ENCODE measurements at places on chromosomes 11 and 22. TPM values are rescaled to one million over a fixed set of nuclear protein-coding genes. Genes with fewer than 3 reads are reported as not detected.

Gene TMEM45B
- polyA plus RNA-seq, result 21.5 TPM

Gene DEPDC7
- polyA plus RNA-seq, result 8.6 TPM

Gene OR52I2
- polyA plus RNA-seq, result 0.03 TPM

Gene C11orf21
- 0.43 TPM for polyA plus RNA-seq

DNA sequence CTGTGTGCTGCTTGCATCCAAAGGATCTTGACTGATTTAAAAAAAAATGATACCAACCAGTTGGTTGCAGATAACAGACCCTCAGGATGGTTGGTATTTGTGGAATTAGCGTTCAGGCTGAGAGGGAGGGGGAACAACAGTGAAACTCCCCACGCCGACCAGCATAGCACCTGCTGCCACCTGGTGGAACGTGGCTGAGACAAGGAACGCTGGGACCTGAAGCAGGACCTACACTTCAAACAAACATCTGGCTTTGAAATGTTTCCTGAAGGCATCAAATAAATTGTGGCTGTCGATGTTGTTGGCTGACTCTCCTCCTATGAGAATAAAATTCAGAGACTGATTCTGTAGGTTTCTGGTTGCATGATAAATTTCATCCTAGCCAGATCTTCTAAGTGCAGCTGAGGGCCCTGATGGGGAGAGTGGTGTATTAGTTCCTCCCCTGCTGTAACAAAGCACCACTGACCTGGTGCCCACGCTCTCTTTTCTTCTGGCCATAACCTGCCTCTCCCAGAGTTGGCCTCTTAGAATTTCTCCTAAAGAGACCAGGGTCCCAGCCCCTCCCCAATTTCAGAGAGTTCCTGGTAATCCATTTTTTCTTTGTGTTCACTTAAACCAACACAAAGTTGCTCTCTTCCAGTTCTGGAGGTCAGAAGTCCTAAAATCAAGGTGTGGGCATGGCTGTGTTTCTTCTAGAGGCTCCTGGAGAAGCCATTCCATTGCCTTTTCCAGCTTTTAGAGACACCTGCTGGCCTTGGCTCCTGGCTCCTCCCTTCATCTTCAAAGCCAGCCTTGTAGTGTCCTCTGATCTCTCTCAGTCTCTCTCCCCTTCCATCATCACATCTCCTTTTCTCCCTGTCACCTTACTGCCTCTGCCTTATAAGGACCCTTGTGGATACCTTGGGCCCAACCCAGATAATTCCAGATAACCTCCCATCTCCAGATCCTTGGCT, 17.3 kb downstream of the APOL2 start:
- DNase-seq, result peak; percentile 43

GRCh38 chr11:5550440-5551095, 2.2 kb upstream of the OR52H1 start:
- no peak for DNase-seq

- DNase-seq, result no peak
These were observed 46.6 kb upstream of the SORL1-AS1 start for GRCh38 chr11:121499405-121499804.

DNA sequence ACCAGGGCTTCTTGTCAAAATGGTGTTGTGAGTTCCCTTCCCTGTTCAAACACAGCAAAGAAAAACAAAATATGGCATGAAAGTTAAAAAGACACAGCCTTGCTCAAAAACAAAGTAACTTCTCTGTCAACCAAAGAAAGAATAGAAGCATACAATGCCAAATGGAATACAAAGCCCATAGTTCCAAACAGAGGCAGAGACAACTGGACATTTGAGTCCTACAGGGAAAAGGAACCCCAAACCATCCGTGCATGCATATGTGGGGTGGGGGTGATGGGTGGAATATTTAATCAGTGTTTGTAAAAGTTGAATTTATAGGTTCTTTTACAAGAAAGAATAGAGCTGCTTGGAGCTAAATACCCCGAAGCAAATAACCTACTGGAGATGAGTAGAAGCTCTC, 218.7 kb downstream of the FAM76B start:
- DNase-seq, result no peak

DNA sequence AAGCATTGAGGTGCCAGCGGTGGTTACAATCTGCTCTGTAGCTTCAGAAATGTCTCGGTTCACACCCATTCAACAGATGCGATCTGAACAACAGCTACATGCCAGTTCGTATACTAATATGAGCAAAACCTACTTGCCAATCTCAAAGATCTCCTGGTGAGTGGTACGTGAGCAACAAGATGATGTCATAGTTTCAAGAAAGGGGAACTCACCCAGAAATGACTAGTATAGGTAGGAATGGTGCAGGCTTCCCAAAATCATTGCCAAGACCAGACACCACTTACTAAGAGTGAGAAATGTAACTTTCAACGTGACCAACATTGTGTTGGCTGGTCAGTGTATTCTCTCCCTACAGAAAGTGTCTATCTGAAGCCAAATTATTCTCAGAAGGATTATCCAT, 31.1 kb downstream of the OR6Q1 start:
- no peak for DNase-seq

- no peak for DNase-seq
These were observed 30.6 kb upstream of the TMPRSS4 start for GRCh38 chr11:118046051-118046963.

- DNase-seq, result no peak
These were observed 86.8 kb downstream of the NECTIN1 start for GRCh38 chr11:119641983-119642745.

DNA sequence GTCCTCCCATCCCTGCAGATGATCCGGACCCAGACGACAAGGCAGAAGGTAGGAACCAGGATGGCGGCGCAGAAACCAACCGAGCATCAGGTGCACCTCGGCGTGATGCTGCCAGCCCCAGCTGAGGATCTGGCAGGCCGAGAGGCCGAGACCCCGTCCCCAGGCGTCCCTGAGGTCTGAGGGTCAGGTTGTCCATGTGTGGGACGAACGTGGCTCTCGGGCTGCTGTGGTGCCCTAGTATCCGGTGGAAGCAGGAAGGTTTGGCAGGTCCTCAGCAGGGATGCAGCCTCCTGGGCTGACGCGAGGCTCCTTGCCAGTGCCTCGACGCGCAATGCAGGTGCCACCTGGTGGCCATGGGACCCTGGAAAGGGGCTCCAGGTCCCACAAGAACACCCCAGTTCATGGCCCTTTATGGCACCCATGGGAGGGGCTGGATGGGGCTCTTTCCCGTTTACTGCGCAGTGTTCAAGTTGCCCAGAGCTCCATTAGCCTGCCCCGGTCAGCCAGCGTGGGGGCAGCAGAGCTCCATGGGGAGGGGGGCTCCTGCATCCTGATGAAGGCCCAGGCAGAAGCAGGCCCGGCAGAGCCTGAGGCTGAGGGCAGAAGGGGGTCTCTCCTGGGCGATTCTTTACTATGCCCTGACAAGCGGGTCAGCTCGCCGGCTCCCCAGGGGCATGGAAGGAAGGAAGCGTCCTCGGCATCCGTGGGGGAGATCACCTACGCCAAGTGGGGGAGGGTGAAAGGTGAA, 129.9 kb downstream of the CTTN start:
- no peak for DNase-seq

- no peak for DNase-seq
These were observed 81.0 kb downstream of the CCDC73 start for GRCh38 chr11:32713496-32713895.

- DNase-seq, result no peak
These were observed 7.4 kb upstream of the VWCE start for GRCh38 chr11:61302550-61302949.

DNA sequence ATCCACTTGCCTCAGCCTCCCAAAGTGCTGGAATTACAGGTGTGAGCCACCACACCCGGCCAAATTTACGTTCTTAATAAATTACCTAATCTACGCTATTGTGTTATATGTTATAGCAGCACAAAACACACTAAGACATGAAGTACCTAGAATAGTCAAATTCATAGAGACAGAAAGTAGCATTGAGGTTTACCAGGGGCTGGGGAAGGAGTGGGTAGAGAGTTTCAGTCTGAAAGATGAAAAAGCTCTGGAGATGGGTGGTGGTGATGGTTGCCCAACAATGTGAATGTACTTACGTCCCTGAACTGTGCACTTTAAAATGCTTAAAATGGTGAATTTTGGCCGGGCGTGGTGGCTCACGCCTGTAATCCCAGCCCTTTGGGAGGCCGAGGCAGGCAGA, 65.7 kb upstream of the NUP50 start:
- no peak for DNase-seq

- DNase-seq, result no peak
These were observed 8.3 kb upstream of the SLC39A13 start for GRCh38 chr11:47399860-47400767.

- DNase-seq, result peak; percentile 46
These were observed 98.5 kb downstream of the SMCO4 start for GRCh38 chr11:93444617-93445073.

DNA sequence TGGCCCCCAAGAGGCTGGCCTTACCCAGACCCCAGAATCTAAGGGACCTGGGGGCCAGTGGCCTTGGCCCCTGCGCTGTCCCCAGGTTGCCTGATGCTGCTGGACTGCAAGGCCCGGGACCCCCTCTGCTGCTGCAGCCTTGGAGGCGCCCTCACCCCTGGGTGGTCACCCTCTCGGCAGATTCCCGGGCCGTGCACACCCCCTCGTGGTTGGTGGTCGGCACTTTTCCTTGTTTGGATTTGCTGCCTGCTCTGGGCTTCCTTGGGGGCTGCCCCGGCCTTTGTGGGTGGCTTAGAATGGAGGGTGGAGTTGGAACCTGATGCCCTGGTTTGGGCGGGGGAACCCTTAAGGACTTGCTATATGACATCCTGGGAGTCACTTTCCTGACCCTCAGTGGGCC, 5.3 kb downstream of the RIN1 start:
- DNase-seq, result no peak

GRCh38 chr11:47269002-47269828, 718 bp upstream of the MADD start:
- peak; percentile 83 for DNase-seq

- DNase-seq, result no peak
These were observed 77.9 kb downstream of the XRRA1 start for GRCh38 chr11:74871037-74871436.

DNA sequence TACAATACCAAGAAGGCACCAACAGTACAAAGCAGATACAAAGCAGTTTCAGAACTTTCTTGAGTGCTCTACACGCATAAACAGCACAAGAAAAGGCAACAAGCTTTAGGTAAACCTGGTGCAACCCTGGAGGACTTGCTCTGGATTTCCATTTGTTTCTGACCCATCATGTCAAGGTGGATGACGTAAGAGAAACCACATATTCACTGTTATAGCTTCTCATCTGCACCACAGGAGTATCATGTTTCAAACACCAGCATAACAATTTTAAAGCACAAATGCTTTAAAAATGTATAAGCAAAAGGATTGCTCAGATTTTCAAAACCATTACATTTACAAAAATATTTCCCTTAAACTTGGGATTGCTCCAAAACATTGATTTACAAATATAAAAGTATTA, 25.0 kb upstream of the YPEL1 start:
- DNase-seq, result no peak

GRCh38 chr11:74844865-74845264, 96.2 kb downstream of the RNF169 start:
- DNase-seq, result no peak

GRCh38 chr11:13055200-13055599, 46.1 kb downstream of the RASSF10 start:
- DNase-seq, result no peak

DNA sequence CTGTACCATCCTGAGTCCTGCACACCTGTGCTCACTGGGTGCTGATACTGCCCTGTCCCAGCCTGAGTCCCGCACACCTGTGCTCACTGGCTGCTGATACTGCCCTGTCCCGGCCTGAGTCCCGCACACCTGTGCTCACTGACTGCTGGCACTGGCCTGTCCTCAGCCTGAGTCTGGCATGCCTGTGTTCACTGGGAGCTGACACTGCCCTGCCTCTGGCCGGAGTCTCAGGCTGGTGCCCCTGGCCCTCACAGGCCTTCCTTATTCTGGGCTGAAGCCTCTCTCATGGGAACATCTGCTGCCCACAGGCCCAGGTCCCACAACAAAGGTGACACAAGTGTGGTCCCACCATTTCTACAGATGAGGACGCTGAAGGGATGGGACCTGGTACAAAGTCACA, 115.1 kb downstream of the MPPED1 start:
- DNase-seq, result no peak

- DNase-seq, result peak; percentile 29
These were observed 131.4 kb upstream of the UBASH3B start for GRCh38 chr11:122523846-122524805.

DNA sequence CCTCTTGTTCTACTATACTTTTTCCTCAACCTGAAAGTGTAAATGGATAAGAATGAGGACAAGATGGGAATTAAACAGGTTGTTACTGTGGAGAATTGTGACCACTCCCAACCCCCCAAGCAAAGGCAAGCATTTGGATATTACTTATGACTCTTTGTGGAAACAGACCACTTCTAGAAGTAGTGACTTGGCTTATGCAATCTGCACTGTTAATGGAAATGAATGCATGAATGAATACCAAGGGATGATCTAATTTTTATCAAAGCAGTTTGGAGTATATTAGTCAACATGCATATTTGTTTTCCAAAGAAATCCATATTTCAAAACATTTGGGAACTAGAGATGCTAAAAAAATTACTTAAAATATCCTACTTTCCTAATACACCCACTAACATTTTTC, 35.3 kb downstream of the AMOTL1 start:
- DNase-seq, result no peak

- DNase-seq, result no peak
These were observed 30.6 kb downstream of the ADORA2A start for GRCh38 chr22:24457894-24458420.

DNA sequence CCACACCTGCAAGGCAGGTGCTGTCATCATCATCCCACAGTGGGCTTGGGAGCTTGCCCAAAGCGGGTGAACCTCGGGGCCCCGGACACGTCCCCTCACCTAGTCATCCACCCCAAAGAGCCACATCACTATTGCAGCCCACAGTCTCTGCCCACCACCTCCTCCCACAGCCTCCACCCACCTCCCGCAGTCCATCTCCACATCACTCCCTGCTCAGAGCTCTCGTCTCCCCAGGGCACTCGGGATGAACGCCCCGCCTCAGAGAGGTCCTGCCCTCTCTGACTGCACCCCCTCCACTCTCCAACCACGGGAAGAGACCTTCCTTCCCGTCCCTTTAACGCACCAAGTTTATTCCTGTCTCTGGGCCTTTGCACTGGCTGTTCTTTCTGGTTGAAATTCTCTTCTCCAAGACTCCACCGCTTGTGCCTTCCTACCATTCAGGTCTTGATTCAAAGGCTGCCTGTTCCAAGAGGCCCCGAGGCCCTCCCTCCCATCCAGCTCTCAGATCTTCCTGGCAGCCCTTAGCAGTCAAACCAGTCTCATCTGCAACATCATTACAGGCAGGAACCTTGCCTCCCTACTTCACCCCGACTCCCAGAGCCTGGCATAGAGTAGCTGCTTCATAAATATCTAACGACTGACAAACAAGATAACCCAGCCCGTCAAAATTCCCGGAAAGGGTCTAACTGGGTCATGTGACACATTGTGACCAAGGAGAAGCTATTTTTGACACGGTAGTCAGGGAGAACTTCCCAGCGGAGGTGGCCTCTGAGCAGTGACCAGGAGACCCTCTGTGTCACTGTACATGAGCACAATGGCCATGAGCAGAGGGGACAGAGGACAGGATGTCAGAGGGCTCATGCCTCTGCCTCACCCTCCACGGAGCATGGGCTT, 11.1 kb downstream of the KCNJ4 start:
- DNase-seq, result no peak
